ENCODE measurements at places on chromosomes 11 and 22. TPM values are rescaled to one million over a fixed set of nuclear protein-coding genes. Genes with fewer than 3 reads are reported as not detected.

The CSNK2A3 gene
- total RNA-seq, result 2.1 TPM

The SLC1A2 gene
- 0.30 TPM for total RNA-seq

The UPB1 gene
- 0.30 TPM for total RNA-seq

The RPS25 gene
- 1,482 TPM for total RNA-seq

The PPP2R5B gene
- total RNA-seq, result 21.0 TPM

The SPATA19 gene
- total RNA-seq, result not detected

The OR52I2 gene
- total RNA-seq, result not detected

The PISD gene
- 66.2 TPM for total RNA-seq

The GPR83 gene
- total RNA-seq, result 0.09 TPM

The ARFIP2 gene
- 59.4 TPM for total RNA-seq

The WNT7B gene
- total RNA-seq, result under 0.01 TPM

The ESAM gene
- 0.37 TPM for total RNA-seq

The PGA4 gene
- total RNA-seq, result not detected

The MPZL3 gene
- total RNA-seq, result 0.89 TPM
